ENCODE measurements at places on chromosomes 2 and 18.

DNA sequence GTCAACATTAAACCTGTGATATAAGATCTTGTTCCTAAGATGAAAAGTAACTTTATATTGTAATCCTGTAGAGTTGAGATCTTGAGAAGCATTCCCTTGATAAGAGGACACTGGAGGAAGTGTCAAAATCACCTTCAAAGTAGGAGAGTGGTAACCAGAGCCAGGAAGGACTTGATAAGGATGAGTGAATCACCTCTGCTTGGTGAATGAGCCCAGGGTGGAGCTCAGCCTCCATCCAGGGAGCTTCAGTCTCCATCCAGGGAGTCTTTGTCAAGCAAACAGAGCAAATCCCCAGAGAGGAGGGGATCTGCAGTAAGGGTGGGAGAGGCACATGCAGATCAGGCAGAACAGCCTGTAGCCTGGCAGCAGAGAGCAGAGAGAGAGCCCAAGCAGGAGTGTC, 167.1 kb upstream of the SIX2 start:
- DNase-seq, result no peak

- DNase-seq, result no peak
Measured at GRCh38 chr2:63000801-63001200, 49.8 kb upstream of the OTX1 start.

GRCh38 chr18:73669297-73669696, 478.3 kb downstream of the FBXO15 start:
- DNase-seq, result no peak

DNA sequence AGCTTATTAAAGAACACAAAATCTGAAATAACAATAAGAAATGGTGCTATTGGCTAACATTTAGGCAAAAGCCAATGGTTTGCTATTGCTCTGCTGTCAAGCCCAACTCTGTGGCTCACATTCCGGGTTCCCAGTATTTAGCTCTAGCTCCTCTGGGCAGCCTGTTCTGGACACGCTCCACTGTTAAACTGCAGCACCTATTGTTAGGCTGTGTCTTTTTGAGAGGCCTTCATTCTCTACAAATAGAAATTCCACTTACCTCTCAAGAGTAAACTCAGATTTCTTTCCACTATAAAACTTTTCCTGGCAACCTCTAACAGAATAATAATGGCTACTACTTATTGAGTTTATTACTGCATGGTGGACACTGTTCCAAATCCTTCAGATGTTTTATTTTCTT, 3.7 kb upstream of the KLHL14 start:
- no peak for DNase-seq

GRCh38 chr2:195961873-195962272, 106.8 kb downstream of the DNAH7 start:
- DNase-seq, result peak; percentile 94

DNA sequence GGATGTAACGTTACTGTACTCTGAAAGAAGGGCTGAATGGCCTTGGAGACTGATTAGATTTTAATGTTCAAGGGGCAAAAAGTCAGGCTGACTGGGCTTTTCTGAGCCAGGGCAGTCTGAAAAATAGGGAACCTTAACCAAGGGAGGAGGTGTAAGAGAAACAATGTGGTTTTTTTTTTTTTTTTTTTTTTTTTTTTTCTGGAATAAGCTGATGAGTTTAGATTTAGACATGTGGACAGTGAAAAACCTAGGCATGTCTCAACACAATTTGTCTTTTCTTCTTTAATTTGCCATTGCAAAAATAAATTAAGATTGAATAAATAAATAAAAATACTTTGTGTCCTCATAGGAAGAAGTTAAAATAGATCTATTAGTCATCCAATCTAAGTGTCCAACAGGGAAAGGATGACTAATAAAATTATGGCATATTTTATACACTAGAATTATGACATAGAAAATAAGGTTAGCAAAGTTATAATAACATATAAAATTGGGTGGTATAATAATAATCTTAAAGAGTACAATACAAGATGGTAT, 237.6 kb upstream of the TRIB2 start:
- no peak for DNase-seq

DNA sequence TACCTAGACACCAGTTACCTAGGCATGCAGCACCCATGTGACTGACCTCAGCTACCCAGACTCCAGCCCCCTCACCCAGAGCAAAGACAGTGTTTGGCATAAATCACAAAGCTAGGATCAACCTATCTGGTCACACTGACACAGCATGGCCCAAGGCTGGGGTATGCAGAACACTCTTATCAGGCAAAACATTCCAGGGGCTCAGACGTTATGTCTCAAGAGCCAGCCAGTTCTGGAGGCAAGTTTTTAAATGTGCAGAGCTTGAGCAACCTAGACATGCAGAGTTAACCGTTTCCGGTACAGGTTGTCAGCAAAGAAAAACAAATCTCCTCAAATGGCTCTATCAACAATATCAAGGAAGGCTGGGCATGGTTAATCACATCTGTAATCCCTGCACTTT, 92.8 kb downstream of the AP1S3 start:
- no peak for DNase-seq

GRCh38 chr2:86750240-86750839, 30.2 kb downstream of the RMND5A start:
- peak; percentile 10 for DNase-seq

DNA sequence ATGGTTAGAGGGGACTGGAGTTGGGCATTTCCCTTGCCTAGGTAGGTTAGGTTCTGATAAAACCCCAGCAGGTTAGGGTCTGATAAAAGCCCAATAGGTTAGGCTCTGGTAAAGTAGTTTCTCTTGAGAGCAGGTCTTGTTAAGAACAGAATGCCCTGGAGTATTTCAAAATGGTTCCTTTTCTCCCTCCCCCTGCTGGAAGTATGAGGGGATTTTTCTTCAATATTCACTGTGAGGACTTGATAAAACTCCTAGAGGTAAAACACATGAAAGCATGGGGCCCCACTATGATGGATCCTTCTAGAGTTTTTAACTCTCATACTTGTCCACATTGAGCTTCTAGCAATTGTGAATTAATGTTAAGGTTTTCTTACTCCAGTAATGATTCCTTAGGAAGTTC, 27.6 kb downstream of the ANKAR start:
- peak; percentile 62 for DNase-seq

GRCh38 chr2:115277366-115277765, 834.9 kb downstream of the DPP10 start:
- DNase-seq, result no peak

DNA sequence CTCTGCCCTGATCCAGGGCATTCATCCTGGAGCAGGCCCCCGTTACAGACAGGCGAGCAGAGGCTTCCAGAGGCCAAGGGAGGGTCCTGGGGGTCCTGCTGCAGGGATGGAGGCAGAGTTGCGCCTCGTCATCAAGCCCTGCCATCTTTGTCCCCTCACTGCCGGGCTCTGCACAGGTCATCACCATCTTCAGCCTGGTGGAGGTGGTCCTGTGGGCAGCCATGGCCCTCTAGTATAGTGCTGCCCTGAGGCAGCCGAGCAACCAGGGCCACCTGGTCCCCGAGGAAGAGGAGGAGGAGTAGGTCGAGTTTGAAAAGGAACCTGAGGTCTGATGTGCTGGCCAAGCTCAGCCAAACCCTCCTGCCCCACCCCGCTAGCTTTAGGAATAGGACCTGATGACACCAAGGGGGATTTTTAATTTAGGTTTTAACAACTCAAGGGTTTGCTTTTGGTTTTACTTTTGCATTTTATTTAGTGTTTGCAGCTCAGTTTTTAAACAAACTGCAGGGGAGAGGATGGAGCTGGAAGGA, 8.8 kb upstream of the ALPI start:
- DNase-seq, result no peak

DNA sequence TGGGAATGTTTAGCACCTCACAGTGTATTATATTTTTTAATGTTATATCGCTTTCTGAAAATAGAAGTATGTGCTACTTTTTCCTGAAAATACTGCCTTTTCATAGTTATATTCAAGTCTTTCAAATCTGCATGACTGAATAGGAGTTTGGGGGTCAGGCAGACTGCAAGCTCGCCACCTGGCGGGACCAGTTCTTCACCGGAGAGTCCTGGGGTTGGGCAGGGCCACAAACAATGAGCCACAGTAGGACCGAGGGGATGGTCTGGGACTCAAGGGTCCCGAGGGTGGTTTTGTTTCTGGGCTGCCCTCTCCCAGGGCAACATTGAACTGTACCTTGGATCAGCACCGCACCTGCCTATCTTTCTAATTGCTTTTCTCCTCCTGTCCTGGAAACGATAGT, 70.6 kb downstream of the VWA3B start:
- DNase-seq, result no peak

- no peak for DNase-seq
Measured at GRCh38 chr2:38028829-38029228, 47.1 kb downstream of the CYP1B1 start.

DNA sequence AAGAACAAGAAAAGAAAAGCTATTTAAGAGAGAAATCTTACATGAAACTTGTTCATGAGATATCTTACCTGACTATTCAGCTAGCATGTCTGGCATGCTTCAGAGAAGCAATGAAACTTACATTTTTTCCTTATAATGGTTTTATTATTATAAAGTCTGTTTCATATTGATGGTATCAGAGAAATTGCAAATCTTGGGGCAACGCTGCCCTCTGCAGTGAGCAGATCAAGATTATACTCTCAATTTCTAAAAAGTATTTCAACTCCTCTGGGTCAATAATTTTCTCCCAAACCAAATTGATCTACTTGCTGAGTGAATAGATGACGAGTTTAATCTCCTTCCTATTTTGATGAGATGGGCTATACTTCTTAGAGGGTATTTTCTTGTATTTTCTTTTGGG, 235.6 kb downstream of the NUP35 start:
- DNase-seq, result no peak

DNA sequence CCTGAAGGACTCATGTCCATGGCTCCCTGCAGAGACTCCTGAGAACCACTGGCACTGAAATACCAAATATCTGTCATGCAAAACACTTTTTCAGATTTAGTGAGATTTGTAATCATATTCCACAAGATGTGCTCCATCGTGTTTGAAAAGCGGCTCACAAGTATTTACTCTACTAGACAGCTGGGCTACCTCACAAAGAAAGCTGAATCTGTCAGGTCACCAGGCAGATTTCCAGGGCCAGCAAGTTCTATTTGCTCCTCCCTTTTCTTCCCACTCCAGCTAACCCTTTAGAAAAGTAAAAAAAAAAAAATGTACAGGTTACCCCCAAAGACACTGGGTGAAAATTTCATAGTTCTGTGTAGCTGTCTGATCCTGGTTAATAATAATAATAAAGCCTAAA, 22.9 kb downstream of the WIPF1 start:
- no peak for DNase-seq

- DNase-seq, result no peak
Measured at GRCh38 chr18:21660078-21660477, 44.5 kb downstream of the ABHD3 start.

DNA sequence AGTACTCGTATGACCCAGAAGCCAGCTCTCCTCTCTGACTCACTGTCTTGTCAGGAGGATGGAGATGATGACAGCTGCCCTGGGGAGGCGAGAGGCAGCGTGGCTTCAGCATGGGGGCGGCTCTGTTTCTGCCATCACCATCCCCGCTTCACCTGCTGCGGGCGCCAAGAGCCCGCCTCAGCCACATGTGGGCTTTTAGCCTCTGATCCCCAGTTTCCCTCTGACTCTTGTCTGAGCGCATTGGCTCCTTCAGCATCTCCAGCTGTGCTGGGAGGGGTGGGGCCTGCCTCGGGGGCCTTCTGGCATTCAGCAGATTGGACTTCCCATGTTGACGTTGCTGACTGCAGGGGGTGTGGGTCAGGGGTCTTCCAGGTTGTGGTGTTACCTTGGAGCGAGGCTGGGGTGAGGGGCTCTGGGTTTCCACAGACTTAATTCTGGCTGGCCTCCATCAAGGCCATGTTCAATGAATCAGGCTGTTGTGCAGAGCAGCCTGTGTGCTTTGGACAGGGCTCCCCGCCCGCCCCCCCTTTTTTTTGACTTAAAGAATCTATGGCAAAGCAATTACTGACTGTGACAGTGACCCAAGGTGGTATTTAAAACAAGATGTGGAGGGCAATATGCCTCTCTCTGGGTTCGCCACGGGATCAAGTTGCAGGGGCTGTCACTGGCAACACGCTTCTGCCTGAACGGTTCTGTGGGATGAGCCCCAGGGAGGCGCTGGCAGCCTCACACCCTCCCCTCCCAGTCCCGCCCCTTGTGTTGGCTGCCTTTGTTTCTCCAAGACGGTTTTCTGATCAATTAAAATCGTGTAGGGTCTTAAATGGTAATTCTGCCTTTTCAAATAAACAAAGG, 228.3 kb downstream of the LDLRAD4 start:
- DNase-seq, result no peak

GRCh38 chr2:212665948-212666347, 127.3 kb upstream of the ERBB4 start:
- no peak for DNase-seq

DNA sequence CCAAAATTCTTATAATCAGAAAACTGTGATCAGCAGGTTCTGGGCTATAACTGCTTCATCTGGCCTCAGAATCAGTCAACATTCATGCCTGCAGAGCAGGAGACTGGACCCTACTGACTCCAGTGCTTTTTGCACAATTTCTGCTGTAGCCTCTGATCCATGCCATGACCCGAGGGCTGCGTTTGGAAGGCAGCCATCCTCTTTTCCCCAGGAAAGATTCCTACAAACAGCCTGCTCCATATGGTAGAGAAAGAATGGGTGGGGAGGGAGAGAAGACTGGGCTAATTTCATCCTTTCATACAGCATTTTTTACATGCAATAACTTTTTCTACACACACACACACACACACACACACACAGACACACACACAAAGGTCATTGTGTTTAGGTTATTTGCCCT, 133.0 kb upstream of the MMADHC start:
- DNase-seq, result no peak

DNA sequence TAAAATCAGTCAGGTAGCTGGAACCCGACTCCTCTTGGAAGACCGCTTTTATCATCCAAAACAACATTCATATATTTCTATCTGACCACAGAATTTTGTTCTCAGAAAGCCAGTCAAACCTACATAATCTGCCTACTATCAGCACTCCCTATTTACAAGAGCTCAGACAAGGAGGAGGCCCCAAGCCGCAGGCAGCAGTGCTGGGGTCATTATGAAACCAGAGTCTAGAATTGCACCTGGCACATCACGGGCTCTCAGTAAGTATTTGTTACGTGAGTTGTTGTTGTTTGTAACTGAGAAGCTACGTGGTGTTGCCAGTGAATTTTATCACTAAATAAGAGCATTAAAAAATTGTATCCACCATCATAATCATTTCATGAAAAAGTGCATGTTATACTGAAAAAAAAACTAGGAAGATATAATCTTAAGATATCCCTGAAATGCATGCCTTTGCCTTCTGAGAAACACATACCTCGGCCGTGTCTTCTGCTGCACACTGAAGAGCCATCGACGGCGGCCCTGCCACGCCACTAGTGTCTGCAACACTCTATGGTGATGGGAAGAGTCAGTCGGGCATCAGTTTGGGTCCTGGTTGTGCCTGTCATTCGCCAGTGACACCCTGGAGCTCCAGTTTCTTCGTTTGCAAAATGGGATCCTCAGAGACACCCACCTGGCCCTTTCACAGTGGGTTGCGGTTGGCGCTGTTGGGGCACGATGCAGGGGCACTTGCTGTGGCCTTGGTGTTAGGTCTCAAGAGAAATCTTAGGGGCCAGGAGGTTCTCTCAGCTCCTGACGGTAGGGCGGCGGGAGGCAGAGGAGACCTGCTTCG, 505.9 kb downstream of the EIPR1 start:
- no peak for DNase-seq
